ENCODE measurements at places on chromosomes 5 and 9.

GRCh38 chr9:119794836-119795235 lies 425.6 kb upstream of the BRINP1 start:
- no peak for DNase-seq

DNA sequence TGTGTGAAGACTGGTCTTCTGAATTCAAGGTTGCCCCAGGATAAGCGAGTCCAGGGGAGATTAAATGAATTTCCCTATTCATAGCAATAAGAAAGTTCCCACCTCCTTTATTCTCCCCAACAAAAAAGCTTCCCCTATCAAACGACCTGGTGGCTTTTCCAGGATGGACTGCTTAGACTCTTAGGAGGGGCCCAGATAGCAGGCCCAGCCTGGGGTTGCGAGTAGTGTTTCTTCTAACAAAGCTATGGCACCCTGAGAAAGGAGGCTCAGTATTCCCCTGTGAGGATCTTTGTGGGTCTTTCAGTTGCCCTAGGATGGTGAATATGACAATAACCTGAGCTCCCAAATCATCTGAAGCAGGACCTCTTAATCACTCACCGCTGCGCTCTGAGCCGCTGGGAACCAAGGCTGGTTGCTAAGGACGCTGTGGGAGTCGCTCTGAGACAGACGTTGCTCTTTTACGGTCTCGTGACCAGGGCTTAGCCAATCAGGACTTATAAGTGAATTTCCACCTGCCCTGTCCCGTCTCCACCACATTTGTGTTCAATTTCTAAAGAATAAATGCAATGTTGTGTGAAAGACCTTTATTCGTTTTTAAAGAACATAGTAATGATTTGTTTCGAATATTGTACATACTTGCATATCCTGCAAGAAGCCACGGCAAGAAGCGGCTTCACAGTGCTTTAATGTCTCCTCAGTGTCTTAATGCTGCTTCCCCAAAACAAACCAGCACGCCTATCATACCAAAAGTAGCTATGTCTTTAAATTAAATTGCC lies at the start of gene TMEM232:
Gene TMEM232, minus strand, starts transcription at position 423 of the 776 bp plus-strand sequence. CDS start 59,319 bp downstream, outside the sequence.
- DNase-seq, result peak; percentile 82

- DNase-seq, result no peak
Measured at GRCh38 chr5:77430726-77431125, 61.4 kb downstream of the WDR41 start.

GRCh38 chr5:17276445-17276844 lies 59.0 kb downstream of the BASP1 start:
- no peak for DNase-seq

GRCh38 chr9:2856400-2856799 lies 12.5 kb upstream of the PUM3 start:
- no peak for DNase-seq

GRCh38 chr9:4550777-4551484 lies 60.7 kb downstream of the SLC1A1 start:
- DNase-seq, result no peak

GRCh38 chr9:80552931-80553330 lies 981.2 kb downstream of the TLE4 start:
- DNase-seq, result no peak

Measured in CD14-positive monocyte (primary cell).